IPS-NIHi11 (cell line): ENCODE measurements at places on chromosomes 13 and 19.

GRCh38 chr13:74062933-74063332 is 71.3 kb downstream of the KLF12 start:
- no peak for DNase-seq

DNA sequence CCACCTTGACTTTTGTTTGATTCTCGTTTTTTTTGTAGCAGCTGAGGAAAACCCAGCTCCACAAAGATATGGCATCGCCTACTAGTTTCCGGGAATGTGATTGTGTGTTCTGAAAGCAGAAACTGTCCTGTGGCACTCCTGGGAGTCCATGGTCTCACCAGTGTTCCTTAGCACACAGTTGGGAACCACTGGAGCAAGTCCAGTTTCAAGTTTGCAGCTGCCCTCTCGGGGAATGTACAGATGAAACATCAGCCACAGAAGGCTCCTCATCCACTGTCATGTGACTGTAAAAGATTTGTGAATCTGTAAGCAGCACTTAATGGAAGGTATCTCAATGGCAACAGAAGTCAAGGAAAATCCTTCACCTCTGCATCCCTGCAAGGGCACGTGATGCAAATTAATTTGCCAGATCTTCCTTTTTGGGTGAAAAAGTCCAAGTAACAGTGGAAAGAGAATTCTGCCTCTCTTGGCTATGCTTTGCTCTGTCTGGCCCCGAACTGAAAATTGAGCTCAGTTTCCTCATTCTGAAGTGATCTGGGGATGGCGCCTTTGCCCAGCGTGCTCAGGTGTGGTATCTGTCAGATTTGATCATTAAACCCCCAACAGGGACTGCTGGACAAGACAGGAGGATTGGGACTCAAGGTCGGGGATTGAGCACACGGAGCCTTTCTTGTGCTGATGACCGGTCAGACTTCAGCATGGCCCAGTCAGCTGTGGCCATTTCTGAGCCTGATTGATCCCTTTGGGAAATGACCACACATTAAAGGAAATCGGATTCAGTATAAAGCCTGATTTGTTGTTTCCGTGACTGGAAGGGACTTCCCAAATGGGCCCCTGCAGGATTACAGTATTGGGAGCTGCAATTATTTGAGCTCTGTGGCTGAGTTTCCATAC is 58.8 kb downstream of the ING1 start:
- DNase-seq = no peak

DNA sequence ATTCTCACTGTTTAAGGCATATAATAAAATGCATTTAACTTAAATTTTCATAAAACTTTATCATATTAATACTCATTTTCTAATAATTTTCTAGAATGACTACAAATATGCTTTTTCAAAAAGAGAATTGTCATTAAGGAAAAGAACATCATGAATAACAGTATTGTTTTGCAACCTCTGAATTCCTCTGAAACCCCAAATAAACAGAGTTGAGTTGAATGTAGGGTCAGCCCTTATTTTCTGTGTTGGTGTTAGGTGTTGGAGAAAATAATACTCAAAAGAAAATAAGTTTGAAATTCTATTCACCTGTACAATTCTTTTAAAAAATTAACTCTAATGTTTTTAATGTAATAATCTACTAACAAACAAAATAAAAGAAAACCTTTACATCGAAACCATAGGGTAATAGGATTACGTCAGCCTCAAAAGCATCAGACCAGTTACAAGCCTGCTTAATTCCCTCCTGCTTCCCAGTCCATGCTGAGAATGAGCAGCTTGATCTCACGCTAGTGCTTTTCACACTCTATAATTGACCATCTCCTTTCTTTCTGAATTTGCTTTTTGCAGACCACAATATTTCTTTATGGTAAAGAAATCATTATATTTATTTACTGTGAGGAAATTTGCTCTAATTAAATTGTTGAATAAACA is 160.9 kb downstream of the PCDH9 start:
- peak; percentile 15 for DNase-seq

DNA sequence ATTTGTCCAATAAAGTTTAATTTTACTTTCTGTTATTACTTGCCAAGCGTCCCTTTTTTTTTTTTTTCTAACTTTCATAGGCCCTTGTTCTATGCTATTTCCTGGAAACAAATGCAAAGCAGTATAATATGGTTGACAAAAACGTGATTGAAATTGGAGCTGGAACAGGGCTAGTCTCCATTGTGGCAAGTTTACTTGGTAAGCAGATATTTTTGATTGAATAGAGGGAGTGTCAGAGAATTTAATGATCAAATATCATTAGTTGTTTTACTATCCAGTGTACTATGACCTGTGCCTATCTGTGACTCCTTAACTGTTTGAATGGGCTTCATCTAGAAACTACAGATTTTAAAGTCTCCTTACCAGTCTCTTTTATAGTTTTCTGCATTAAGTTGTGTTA is 46.7 kb downstream of the ERCC5 start:
- no peak for DNase-seq

DNA sequence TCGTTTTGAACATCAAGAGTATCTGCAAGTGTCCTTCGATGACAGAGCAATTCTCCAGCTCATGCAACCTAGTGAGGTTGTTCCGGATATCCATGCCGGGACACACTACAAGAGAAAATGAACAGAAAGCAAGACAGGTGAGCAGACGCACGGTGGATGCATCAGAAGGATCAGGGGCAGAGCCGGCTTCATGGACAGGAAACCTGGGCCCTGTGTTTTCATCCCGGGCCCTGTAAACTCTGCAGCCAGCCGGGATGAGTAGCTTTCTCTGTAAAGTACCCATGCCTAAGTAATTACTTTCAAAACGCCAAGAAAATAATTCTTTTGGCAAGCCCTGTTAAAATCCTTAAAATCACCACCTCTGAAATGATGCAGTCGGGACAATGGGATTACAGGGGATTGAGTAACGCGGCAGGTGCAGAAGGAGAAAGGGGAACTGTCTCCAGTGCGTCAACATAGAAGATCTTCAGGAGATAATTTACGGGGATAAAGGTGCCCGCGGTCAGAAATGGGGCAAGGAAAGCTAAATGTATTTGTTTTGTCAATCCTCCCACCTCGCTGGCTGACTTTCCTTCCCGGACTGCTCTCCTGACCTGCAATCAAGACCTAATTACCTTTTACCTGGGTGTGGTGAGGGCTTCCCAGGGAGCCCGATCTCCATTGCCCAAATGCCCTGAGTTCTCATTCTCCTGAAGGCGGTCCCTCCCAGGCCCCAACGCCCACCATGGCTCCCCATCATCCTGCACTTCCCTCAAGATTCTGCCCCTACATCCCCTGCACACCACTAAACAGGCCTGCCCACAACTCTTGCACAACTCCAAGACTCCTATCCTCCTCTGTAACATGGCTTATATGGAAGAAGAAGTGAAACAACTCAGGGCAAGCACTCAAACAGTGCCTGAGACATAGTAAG is 26.2 kb downstream of the INSR start:
- no peak for DNase-seq

DNA sequence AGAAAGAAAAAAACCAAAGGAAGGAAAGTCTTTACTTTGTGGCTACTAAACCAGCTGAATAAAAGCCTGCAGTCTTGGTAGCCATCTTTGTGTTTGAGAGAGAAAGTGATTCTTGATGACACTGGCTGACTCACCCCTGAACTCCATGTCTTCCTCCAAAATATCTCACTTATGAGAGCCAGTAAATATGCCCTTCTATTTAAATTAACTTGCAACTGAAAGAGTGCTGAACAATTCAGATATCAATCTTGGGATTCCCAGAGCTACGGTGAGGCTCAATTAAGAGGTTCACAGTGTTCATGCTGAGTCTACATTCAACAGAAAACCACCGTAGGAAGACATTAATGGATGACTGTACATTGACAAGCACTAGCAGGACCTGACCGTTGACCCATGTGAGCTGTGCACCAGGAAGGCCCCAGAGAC is 57.9 kb downstream of the KCTD12 start:
- no peak for DNase-seq

- DNase-seq = no peak
Measured at GRCh38 chr13:106407338-106407737, 128.1 kb downstream of the EFNB2 start.
